Activated CD4-positive, CD25-positive, alpha-beta regulatory T cell treated with anti-CD3 and anti-CD28 coated beads, Interleukin-2, amount 50 U/mL, for 16 hours (primary cell): ENCODE measurements at places on chromosomes 3 and 15.

GRCh38 chr15:92682741-92683510, 27.4 kb upstream of the FAM174B start:
- no peak for DNase-seq

DNA sequence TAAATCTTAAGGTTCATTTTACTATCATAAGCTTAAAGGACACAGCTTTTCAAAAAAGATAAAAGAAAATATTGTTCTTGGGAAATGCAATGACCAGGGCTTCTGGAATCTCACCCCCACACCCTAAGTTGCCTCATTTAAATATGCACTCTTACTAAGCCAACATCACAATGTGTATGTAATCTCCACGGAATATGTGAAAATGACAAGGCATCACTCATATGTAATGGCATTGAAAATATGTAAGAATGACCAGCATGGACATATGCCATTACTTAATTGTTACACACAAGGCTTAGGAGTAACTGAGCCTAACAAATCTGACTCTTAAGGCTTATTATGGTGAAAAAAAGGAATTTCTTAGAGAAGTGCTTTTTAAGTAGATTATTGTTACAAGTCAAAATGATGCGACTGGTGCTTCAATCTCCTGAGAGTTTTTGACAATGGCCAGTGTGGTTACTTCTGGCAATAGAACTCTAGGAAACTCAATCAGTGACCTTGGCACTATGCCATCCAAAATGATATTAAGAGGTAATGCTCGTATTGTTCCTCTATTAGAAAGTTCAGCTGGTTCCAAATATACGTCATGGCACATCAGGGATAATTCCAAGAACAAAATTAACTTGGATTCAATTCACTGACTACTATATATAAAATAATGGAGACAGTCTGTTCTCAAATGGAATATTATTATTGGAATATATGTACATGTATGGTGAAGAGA, 290.0 kb upstream of the PLSCR5 start:
- DNase-seq = no peak

DNA sequence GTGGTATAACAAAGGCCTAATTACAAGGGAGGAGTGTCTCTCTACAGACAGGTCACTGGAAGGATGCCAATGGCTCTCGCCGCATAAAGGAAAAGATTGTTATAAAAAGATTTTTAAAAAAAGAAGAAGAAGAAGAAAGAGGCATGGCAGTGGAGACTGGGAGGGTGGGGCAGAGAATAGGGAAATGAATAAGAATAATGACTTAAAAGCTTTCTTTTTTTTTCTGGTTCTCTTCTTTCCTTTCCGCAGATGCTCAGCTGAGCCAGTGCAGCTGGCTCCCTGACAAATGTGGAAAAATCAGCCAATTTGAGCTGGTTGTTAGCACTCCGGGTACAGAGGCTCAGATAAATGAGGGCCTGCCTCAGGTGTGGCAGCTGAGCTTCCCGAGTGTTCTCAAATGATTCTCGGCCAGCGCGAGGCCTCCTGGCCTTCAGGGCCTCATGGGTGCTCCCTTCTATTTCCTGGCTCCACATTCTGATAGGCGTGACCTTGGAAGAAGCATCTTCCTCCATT, 234.1 kb downstream of the RORA start:
- no peak for DNase-seq

DNA sequence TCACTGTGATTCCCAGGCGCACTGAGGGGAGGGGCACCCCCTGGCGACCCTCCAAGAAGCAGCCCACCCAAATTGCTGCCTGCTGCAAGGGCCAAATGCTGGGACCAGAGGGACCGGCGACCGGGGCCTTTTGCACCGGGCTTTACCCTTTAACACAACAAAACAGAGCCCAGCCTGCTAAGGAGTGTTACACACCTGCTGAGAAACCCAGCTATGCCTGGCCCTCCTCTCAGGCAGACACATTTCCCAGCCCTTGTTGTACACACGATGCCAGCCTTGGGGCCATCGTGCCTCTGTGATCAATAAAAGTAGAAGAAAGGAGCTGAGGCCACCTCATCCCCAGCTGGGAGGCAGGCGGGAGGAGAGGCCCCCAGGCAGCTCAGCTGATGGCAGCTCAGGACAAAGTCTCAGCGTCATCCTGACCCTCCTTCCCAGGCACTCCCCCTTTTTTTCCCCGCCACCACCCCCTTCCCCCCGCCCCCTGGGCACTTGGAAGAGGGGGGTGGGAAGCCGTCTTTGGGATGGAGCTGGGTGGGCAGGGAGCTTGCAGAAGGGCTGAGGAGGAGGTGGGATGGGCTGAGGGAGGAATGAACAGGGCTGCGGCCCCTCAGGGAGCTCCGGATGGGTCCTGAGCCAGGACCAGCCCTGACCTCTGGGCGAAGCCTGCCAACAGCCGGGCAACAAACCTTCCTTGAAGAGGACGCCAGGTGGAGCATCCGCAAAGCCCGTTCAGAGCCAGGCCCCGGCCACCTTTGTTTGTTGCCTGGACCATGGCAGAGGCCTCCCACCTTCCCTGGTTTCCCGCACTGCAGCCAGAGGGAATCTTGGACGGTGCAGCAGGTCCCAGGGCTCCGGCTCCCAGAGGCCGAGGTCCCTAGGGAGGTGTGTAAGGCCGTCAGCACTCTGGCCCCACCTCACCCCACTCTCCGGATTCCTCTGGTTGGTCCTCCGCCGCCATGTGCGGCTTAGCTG, 45.9 kb upstream of the SEC61A1 start:
- DNase-seq = no peak

- DNase-seq = no peak
Measured at GRCh38 chr3:11711876-11712275, 68.2 kb upstream of the VGLL4 start.

DNA sequence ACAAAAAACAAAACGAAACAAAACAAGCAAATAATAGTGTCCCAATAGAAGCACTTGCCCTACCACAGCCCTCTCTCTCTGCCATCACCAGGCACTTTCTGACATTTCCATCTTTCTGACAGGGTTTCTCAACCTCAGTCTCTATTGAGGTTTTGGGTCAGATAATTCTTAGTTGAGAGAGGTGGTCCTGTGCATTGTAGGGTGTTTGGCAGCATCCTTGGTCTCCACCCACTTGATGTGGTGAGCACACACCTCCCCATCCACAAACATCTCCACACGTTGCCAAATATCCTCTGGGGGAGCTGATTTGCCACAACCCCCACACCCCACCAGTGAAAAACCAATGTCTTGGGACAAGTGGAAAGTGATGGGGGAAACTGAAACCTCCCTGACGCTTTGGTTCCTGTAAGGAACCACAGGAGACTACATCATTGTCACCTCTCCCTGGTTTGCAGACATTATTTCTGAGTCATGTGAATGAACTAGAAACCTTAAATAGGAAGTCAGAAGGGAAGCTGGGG, 733.7 kb upstream of the CFAP20DC start:
- DNase-seq = no peak

GRCh38 chr15:41848631-41849030, 10.0 kb downstream of the PLA2G4B start:
- no peak for DNase-seq

- no peak for DNase-seq
Measured at GRCh38 chr3:16647668-16648067, 42.4 kb upstream of the DAZL start.

- DNase-seq = no peak
Measured at GRCh38 chr3:42635111-42635510, 18.4 kb upstream of the ZBTB47 start.

GRCh38 chr3:108838436-108838835, 15.8 kb downstream of the TRAT1 start:
- no peak for DNase-seq
